ENCODE measurements at places on chromosomes 11 and 22.

- DNase-seq, result no peak
Measured at GRCh38 chr22:49142296-49142695, 685.4 kb downstream of the BRD1 start.

- DNase-seq, result no peak
Measured at GRCh38 chr22:40251106-40251505, 73.4 kb downstream of the TNRC6B start.

DNA sequence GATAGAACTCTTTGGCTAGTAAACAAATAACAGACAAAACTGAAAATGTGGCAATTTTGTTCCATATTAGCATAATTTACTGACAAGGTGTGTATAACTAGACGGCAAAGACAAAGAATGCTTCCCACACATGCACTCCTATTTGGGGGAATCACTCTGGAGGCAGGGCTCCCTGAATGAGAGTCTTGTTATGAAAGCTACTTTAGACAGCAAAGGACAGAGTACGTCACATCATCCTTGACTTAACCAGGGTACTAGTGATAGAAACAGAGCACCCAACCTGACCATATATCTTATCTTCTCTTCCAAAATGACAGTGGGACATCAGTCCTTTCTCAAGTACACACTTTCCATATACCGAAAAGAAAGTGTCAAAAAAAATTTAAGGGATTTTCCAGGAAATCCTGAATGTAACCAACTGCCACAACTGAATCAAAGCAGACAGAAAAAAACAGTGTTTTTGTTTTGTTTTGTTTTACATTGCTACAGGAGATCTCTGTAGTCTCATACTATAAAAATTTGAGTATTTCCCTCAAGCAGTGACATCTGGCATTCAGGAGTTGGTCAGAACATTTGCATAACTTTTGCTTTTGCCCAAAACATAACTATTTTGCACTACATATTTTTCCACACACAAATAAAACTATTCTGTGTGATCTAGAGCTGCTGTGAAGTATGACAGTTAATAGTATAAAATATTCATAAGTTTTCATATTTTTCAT, 98.9 kb downstream of the ARHGAP20 start:
- no peak for DNase-seq

GRCh38 chr11:133172349-133172748, 360.0 kb downstream of the OPCML start:
- DNase-seq, result no peak

- DNase-seq, result peak; percentile 71
Measured at GRCh38 chr22:39471381-39472141, 14.7 kb downstream of the MGAT3 start.

DNA sequence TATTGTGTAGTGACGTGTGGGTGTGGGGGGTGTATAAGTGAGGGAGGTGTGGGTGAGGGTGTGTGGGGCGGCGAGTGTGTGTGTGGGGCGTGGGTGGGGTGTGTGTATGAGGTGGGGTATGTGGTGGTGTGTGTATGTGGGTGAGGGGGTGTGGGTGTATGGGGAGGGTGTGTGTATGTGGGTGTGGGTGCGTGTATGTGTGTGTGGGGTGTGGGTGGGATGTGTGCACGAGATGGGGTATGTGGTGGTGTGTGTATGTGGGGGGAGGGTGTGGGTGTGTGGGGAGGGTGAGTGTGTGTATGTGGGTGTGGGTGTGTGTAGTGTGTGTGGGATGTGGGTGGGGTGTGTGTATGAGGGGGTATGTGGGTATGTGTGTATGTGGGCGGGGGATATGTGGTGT, 205.5 kb downstream of the OPCML start:
- no peak for DNase-seq

DNA sequence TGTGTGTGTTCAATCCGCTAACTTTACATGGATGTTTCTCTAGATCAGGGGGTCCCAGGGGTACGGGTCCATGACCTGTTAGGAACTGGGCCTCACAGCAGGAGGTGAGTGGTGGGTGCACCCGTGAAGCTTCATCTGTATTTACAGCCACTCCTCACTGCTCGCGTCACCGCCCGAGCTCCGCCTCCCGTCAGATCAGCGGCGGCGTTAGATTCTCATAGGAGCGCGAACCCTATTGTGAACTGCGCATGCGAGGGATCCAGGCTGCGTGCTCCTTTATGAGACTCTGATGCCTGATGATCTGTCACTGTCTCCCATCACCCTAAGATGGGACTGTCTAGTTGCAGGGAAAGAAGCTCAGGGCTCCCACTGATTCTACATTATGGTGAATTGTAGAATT, 31.9 kb downstream of the MRGPRD start:
- DNase-seq, result no peak

DNA sequence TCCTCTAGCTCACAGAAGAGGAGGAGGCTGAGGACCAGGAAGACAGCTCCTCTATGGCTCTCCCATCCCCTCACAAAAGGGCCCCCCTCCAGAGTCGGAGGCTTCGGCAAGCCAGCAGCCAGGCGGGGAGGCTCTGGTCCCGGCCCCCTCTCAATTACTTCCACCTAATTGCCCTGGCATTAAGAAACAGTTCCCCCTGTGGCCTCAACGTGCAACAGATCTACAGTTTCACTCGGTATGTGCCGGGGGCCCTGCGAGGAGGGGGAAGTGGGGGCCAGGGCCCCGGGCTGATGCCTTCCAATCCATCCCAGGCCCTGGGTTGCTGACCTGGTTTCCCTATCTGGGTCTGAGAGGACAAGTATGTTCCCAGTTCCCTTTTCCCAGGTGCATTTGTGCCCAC, 7.9 kb downstream of the FOXR1 start:
- DNase-seq, result no peak

DNA sequence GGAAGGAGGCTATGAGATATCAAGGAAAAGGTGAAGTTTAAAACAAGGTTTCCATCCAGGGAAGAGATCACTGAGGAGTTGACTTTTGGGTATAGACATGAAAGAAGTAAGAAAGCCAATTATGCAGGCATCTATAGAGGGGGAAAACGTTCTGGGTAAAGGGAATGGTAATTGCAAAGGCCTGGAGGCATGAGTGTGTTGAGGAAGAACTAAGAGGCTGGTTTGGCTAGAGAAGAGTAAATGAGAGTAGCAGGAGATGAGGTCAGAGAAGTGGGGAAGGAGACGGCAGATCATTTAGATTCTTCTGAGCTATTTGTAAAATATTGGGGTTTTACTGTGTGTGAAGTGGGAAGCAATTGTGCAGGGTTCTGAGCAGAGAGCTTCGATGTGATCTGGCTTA, 7.6 kb downstream of the ENDOD1 start:
- DNase-seq, result no peak

DNA sequence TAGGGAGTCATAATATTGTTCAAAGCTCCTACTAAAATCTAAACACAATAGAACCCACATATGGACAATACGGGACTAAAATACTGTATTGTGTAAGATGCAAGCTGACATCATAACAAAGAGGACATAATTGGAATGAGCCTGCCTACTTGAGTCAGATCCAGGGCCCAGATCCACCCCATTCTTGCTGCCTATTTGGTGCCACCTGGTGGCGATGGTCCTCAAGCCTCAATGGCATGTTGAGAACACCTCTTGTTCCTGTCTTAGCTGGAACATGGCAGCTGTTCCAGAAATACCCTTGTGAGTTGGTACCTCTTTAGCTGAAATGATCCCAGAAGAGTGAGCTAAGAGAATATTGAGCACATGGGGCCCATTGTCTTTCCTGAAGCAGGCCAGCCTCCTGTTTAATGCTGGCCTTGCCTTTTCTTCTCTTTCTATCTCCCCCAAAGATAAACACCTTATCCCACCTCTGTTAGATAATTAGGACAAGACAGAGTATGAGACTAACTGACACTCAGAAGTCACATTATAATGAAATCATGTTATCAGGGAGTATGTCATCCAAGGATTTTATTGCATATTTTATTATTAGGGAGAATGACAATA, 680.9 kb upstream of the ANO5 start:
- peak; percentile 76 for DNase-seq

GRCh38 chr11:118342503-118343161, at the start of gene CD3D:
Gene CD3D (minus strand): TSS chr11:118342705. CDS start chr11:118342607, 98 bp downstream.
- DNase-seq, result no peak

- no peak for DNase-seq
Measured at GRCh38 chr11:74909385-74909784, 39.5 kb downstream of the XRRA1 start.

- DNase-seq, result no peak
Measured at GRCh38 chr11:127059286-127059685, 58.7 kb upstream of the KIRREL3 start.

DNA sequence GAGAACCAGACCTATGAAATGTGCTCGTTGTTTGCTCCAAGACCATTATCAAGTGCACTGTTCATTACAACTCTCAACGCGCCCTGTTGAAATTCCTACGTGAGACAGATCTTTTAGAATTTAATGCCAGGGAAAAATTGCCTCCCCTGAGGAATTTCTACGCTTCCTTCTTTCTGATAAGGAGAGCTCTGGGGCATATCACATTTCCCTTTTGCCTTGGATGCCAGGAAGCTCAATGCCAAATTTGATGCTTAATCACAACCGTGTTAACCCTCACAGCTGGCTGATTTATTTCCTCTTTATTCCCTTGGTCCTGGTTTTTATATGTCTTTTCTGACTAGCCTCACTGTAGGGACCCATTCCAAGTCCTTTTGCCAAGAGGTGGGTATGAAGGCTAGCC, 109.4 kb downstream of the MICAL2 start:
- DNase-seq, result no peak

DNA sequence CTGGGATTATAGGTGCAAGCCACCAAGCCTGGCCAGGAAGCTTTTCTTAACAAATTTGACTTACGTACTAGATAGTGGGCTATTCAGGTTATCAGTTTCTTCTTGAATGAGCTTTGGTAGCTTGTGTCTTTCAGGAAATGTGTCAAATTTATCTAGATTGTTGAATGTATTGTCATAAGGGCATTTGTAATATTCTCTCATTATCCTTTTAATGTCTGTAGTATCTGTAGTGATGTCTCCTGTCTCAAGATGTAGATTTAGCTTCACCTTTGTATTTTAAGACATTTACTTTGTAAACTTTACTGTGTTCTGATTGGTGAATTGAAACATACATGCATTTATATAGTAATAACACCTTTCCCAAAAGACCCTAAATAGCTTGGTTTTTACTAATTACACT, 20.7 kb downstream of the ARHGAP8 start:
- peak; percentile 4 for DNase-seq

- DNase-seq, result no peak
Measured at GRCh38 chr11:10350334-10350733, 45.5 kb downstream of the ADM start.

- no peak for DNase-seq
Measured at GRCh38 chr11:60396382-60396781, at the start of gene MS4A14. Gene MS4A14 (plus strand): TSS chr11:60396459. CDS start chr11:60396579, 120 bp downstream.

DNA sequence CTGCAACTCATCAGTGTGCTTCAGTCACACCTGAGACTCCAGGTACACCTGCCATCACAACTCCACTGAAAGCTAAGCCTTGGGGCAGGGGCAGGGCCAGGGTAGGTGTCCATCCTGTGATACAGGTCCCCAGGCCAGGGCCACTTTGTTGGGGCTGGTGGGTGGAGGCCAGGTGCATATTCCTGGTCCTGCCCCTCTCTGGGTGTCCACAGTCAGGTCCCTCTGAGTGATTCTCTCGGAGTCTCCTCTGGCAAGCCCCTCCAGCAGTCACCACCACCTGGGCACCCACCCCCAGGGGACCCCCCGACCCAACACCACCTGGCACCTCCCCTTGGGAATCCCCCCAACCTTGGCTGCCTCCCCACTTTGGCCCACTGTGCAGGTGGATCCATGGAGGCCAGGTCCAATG, 9.5 kb upstream of the ACR start:
- no peak for DNase-seq

GRCh38 chr11:35007277-35007676, 90.9 kb downstream of the PDHX start:
- no peak for DNase-seq

- no peak for DNase-seq
Measured at GRCh38 chr22:26763633-26764361, 106.4 kb downstream of the MIAT start.

DNA sequence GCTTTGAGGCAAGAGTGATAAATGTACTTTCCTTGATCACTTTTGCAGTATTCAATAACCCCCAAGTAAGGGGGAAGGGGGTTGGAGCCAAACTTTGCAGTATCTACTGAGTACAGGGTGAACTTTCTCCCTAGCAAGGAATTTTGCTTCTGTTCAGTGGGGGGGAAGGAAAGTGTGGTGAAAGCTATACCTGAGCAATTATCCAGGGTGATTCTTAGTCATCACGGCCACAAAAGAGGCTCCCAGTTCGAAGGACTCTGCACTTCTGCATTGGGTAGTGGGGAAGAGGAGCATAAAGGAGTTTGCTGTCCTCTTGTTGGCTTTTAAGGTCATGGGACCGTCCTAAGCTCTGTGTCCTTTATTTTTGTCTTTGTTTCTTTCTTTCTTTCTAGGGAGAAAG, 346.5 kb upstream of the SYN3 start:
- no peak for DNase-seq

- DNase-seq, result no peak
Measured at GRCh38 chr11:28447226-28447625, 339.0 kb downstream of the METTL15 start.

DNA sequence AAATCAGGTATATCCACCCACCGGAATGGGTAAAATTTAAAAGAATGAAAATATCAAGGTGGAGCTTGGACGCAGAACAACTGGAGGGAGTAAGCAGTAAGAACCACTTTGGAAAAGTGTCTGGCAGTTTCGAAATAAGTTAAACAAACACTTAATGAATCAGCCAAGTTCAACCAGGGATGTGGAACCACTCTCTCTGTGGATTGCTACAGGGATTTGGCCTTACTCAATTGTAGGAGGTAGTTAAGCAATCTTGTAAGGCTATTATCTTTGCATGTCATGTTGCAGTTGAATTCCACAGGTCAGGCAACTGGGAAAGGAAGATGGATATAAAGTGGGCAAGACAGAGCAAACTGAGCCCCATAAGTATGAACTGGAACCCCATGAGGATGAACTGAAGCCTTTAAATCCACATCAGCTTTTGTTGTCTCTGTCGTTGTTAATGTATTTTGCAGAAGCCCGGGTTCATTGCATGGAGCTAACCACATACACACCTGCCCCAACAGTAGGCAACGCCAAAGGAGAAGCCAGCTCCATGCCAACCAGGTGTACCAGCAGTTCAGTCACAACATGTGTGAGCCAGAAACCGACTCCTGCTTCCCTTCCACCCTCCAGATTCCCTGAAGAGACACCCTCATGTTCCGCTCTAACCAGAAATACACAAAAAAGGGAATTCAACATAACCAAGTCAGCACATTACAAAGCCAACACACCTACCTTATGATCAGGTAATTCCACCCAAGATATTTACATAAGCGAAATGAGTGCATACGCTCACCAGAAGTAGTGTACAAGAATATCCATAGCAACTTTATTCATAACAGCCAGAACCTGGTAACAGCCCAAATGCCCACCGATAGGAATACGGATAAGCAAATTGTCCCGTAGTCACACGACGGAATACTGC, 8.0 kb upstream of the SLC43A3 start:
- DNase-seq, result peak; percentile 24

GRCh38 chr11:86047275-86047991, 21.5 kb downstream of the PICALM start:
- DNase-seq, result no peak

DNA sequence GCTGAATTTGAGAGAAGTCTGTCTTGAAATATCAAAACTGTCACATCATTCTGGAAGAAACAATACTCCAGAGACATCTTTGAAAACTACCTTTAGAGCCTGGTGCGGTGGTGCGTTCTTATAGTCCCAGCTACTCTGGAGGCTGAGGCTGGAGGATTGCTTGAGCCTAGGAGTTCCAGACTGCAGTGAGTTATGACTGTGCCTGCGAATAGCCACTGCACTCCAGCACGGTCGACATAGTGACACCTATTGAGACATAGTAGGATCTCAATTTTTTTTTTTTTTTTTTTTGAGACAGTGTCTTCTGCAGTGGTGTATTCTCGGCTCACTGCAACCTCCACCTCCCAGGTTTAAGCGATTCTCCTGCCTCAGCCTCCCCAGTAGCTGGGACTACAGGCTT, 11.5 kb upstream of the AIFM3 start:
- DNase-seq, result peak; percentile 42

All from OCI-M1 (cell line).